Progenitor cell of endocrine pancreas (in vitro differentiated cells): ENCODE measurements at places on chromosomes 6 and 20. TPM values are rescaled to one million over a fixed set of nuclear protein-coding genes. Genes with fewer than 3 reads are reported as not detected.

SNAP25 gene
- total RNA-seq, result 7.7 and 8.2 TPM in 2 replicates

DNA sequence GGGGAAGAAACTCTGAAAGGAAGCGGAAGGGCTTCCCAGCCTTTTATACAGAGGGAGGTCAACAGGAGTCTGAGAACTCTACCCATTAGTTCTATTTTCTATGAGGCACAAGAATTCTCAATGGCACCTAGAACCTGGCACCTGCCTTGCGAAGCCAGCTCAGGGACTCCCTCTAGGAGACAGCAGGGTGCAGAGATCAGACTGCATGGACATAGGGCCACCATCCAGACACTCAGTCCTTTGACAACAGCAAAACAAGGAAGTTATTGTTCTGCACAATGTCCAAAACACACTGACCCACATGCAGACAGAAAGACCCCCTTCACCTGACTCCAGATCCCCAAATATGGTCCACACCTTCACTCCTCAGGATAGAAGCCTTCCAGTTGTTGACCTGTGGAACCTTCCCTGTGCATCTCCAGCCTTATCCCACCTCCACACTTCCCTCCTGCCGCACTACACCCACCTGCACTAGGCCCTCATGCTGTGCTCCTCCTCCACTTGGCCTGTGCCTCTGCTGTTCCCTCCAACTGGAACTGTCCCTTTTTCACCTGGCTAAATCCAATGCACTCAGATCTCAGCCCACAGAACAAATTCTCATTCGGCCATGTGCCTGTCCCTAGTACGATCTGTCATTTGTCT lies 27.8 kb downstream of the ACSS1 start:
- no peak for DNase-seq
- H3K27me3 ChIP-seq, result peaks cover 7% of the 10 kb centered on the region
- no peak overlapping the region for H3K27ac ChIP-seq
- no peak overlapping the region for H3K4me3 ChIP-seq
- peaks cover 3% of the 10 kb centered on the region for H3K4me1 ChIP-seq
- no peaks in the 10 kb centered on the region for H3K36me3 ChIP-seq

KIAA0408 gene
- total RNA-seq, result 0.91 and 1.4 TPM in 2 replicates

TSPO2 gene
- total RNA-seq, result not detected in 2 replicates

OVOL2 gene
- total RNA-seq, result 5.4 and 5.9 TPM in 2 replicates

CYP39A1 gene
- total RNA-seq, result 6.7 and 10.3 TPM in 2 replicates

SPAG4 gene
- total RNA-seq, result 1.1 and 2.5 TPM in 2 replicates

BEND3 gene
- total RNA-seq, result 22.4 and 23.6 TPM in 2 replicates

DNA sequence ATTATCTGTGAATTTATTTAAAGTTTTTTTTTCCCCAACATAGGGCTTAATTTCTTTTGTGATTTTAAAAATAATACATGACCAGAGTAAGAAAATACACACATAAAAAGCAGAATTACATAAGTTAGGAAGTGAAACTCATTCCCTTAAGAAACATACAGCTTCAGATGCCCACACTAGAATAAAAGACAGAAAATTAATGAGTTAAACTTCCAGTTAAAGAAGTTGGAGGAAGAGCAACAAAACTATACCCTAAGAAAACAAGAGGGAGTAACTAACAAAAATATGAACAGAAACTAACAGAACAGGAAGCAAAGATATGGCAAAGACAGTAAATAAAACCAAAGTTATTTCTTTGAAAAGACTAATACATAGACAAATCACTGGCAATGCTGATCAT lies 107.6 kb upstream of the CEP85L start:
- H3K36me3 ChIP-seq, result no peaks in the 10 kb centered on the region
- no peak overlapping the region for H3K27ac ChIP-seq
- peaks cover 3% of the 10 kb centered on the region for H3K27me3 ChIP-seq
- H3K4me3 ChIP-seq, result no peak overlapping the region

DNA sequence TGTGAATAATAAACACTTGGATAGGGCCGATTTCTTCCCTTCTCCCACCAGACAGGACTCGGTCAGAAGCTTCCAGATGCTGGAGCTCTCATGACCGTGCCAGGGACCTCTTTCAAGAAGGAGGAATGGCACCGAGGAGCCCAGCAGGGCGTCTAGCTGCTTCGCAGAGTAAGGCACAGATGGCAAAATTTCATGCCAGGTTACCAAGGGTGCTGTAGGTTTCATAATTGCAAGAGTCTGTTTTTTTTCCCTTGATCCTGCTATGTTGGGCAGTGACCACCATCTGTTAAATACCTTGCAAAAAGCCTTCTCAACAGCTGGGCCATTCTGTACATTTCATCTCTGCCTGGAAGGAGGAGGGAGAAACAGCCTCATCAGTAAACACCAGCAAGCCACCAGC lies 111.8 kb downstream of the EDN3 start:
- H3K36me3 ChIP-seq, result no peaks in the 10 kb centered on the region
- no peak overlapping the region for H3K27ac ChIP-seq
- no peak for DNase-seq

PDE7B gene
- 0.07 TPM in 1 of 2 replicates, not detected in the other for total RNA-seq

DNA sequence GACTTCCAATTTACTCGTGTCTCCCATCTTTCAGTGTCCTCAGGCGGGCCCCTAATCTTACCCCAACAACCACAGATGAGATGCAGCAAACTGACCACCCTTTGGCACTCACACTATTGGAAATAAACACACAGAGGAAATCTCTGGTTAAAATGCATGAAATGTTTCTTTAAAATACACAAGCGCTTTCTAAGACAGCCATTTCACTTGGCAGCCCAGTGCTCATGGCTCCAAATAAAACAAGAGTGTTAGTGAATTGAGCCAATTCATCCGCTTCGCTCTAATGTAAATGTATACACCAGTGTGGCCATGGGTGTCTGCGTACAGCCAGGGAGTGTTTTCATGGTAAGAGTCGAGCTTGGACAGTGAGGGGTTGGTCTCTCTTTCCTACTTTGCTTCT lies 282.9 kb downstream of the CLIC5 start:
- peaks cover 5% of the 10 kb centered on the region for H3K27me3 ChIP-seq
- H3K36me3 ChIP-seq, result no peaks in the 10 kb centered on the region
- DNase-seq, result no peak

ADGB gene
- total RNA-seq, result 0.04 TPM in 1 of 2 replicates, not detected in the other

GRCh38 chr20:3590164-3590563 lies 73.0 kb downstream of the GFRA4 start:
- no peak for DNase-seq
- H3K4me3 ChIP-seq, result no peak overlapping the region
- H3K27ac ChIP-seq, result no peak overlapping the region
- H3K36me3 ChIP-seq, result peaks cover 44% of the 10 kb centered on the region
- no peaks in the 10 kb centered on the region for H3K27me3 ChIP-seq

- H3K4me1 ChIP-seq, result peaks cover 26% of the 10 kb centered on the region
- peaks cover 39% of the 10 kb centered on the region for H3K27me3 ChIP-seq
- H3K4me3 ChIP-seq, result no peak overlapping the region
These were observed 57.6 kb upstream of the FRMD1 start for GRCh38 chr6:168136622-168137021.

CCND3 gene
- 10.4 and 11.7 TPM in 2 replicates for total RNA-seq

- DNase-seq, result no peak
- H3K36me3 ChIP-seq, result no peaks in the 10 kb centered on the region
- H3K4me3 ChIP-seq, result no peak overlapping the region
These were observed 11.4 kb downstream of the TAGAP start for GRCh38 chr6:159033160-159034049.

DNA sequence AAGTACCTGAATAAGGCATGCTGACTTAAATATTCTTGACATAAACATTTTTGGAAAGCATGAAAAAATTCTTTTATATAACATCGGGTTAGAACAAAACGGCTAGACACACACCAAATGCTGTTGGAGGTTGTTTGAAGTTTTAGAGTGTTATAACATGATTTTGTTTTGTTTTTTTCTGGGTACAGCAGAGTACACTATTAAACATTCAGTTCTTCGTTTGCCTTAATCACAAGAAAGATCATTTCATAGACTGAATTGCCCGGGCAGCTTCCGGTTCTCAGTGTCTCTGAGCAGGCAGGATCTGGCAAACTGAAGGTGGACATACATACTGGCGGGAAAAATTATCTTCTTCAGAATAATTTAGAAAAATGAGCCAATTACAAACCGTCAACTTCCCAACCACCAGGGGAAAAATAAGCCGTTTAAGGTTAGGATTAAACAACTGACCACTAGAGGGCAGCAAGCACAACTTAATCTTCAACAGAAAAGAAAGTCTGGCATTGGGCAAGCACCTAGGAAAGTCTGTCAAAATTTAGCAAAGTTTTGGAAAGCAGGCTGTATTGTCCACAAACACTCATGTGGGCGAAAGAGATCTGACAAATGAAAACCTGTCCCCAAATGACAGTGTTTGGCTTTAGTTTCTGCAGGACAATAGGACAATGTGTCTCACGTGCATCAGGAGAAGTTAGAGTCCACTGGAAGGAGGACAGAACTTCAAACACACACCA lies 15.0 kb downstream of the ZNF217 start:
- H3K36me3 ChIP-seq, result peaks cover 42% of the 10 kb centered on the region
- H3K4me3 ChIP-seq, result no peak overlapping the region
- H3K27ac ChIP-seq, result peak overlapping the region; percentile 79
- peaks cover 31% of the 10 kb centered on the region for H3K4me1 ChIP-seq

- H3K27me3 ChIP-seq, result no peaks in the 10 kb centered on the region
- no peak overlapping the region for H3K4me3 ChIP-seq
- peaks cover 17% of the 10 kb centered on the region for H3K4me1 ChIP-seq
- H3K36me3 ChIP-seq, result peaks cover 13% of the 10 kb centered on the region
These were observed 34.9 kb upstream of the UTRN start for GRCh38 chr6:144250276-144250675.

- no peaks in the 10 kb centered on the region for H3K36me3 ChIP-seq
- no peak overlapping the region for H3K4me3 ChIP-seq
- no peak for DNase-seq
- peaks cover 5% of the 10 kb centered on the region for H3K4me1 ChIP-seq
- H3K27me3 ChIP-seq, result no peaks in the 10 kb centered on the region
- H3K27ac ChIP-seq, result no peak overlapping the region
These were observed 7.7 kb upstream of the ASXL1 start for GRCh38 chr20:32350421-32350820.

- H3K4me3 ChIP-seq, result no peak overlapping the region
- DNase-seq, result no peak
- no peak overlapping the region for H3K27ac ChIP-seq
- H3K4me1 ChIP-seq, result peaks cover 14% of the 10 kb centered on the region
These were observed 4.5 kb downstream of the PHACTR3 start for GRCh38 chr20:59608871-59609270.

- H3K4me1 ChIP-seq, result peaks cover 12% of the 10 kb centered on the region
- H3K27me3 ChIP-seq, result no peaks in the 10 kb centered on the region
- H3K36me3 ChIP-seq, result no peaks in the 10 kb centered on the region
- H3K27ac ChIP-seq, result no peak overlapping the region
- DNase-seq, result no peak
These were observed 115.9 kb upstream of the BMP2 start for GRCh38 chr20:6651561-6651960.

- no peak overlapping the region for H3K4me3 ChIP-seq
- H3K27me3 ChIP-seq, result no peaks in the 10 kb centered on the region
- peaks cover 17% of the 10 kb centered on the region for H3K36me3 ChIP-seq
- no peak overlapping the region for H3K27ac ChIP-seq
These were observed 18.0 kb downstream of the GLO1 start for GRCh38 chr6:38684904-38685303.

GRCh38 chr6:4637691-4638433 lies 138.3 kb upstream of the CDYL start:
- H3K27ac ChIP-seq, result no peak overlapping the region
- no peaks in the 10 kb centered on the region for H3K36me3 ChIP-seq
- peaks cover 7% of the 10 kb centered on the region for H3K4me1 ChIP-seq
- H3K4me3 ChIP-seq, result no peak overlapping the region

GRCh38 chr6:89140347-89141156 lies 5.3 kb upstream of the PM20D2 start:
- peak overlapping the region; percentile 86 for H3K27ac ChIP-seq
- no peak overlapping the region for H3K4me3 ChIP-seq
- H3K4me1 ChIP-seq, result peaks cover 25% of the 10 kb centered on the region
- no peak for DNase-seq

- no peak overlapping the region for H3K4me3 ChIP-seq
- peak overlapping the region; percentile 73 for H3K27ac ChIP-seq
- no peaks in the 10 kb centered on the region for H3K27me3 ChIP-seq
- DNase-seq, result no peak
- peaks cover 4% of the 10 kb centered on the region for H3K36me3 ChIP-seq
These were observed 4.5 kb downstream of the MRPL14 start for GRCh38 chr6:44122801-44123200.
